Left ventricle myocardium inferior (tissue), 1 donor: ENCODE measurements at places on chromosomes 6 and 20. TPM values are rescaled to one million over a fixed set of nuclear protein-coding genes. Genes with fewer than 3 reads are reported as not detected.

DNA sequence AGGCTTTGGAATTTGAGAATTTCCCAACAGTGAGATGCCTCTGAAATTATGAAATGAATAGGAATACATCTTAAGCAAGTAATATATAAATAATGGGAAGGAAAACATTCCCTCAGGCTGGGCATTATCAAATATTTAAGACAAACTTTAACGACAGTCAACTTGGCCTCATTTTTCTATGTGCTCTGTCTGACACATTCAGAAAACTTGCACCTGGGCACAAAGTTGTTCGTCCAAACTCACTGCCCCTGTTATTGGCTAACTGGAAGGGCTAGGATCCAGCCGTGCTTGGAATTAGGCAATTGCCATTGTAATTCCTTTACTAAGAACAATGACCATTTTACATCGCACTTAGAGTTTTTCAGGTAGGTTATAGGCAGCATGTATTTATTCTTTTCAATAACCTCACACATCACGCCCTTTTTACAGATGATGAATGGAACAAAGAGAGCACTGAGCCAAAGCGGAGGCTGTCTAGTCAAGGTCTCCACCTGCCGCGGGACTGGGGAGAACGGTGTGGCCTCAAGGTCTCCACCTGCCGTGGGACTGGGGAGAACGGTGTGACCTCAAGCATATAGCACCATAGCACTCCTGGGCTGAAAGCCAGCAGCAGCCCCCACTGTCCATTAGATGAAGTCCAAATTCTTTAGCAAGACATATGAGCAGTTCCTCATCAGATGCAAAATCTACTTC, 40.7 kb upstream of the FOXQ1 start:
- no peak for DNase-seq

SIRPD gene
- not detected for total RNA-seq

DNA sequence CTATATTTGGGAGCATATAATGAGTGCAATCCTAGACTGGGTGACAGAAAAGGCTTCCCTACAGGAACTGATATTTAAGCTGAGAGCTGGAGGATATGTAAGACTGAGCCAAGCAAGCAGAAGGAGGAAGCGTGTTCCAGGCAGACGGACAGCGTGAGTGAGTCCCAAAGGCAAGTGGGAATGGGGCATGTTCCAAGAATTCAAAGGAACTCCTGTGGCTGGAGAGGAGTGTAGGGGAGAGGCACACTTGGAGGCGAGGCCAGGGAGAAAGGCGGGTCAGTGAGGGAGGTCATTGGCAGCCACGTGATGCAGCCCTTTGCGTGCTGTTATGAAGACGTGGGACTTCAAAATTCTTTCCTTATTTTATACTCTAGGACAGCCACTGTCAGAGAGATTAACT, 27.9 kb upstream of the SGK1 start:
- DNase-seq: peak; percentile 53

- DNase-seq: peak; percentile 5
These were observed 18.9 kb downstream of the NPEPL1 start for GRCh38 chr20:58711266-58712051.

DNA sequence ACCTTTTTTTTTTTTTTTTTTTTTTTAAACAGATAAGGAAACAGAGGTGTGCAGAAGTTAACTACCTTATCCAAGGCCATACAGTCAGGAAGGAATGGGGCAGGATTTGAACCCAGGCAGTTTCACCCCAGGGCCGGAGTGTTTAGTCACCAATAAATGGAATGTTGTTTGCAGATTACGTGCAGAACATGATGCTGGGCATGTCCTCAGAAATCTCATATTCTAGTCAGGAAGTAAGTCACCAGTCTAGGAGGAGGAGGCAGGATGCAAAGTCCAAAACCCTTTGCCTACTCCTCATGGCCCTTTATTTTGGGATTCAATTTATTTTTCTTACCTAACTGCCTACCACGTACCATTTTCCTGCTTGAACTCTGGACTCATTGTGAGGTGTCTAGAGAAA, 57.1 kb upstream of the LRRC1 start:
- no peak for DNase-seq

- peak; percentile 78 for DNase-seq
These were observed 154.7 kb downstream of the JARID2 start for GRCh38 chr6:15400572-15401004.

- DNase-seq: no peak
These were observed 686 bp downstream of the ZGPAT start for GRCh38 chr20:63708301-63709148.

DNA sequence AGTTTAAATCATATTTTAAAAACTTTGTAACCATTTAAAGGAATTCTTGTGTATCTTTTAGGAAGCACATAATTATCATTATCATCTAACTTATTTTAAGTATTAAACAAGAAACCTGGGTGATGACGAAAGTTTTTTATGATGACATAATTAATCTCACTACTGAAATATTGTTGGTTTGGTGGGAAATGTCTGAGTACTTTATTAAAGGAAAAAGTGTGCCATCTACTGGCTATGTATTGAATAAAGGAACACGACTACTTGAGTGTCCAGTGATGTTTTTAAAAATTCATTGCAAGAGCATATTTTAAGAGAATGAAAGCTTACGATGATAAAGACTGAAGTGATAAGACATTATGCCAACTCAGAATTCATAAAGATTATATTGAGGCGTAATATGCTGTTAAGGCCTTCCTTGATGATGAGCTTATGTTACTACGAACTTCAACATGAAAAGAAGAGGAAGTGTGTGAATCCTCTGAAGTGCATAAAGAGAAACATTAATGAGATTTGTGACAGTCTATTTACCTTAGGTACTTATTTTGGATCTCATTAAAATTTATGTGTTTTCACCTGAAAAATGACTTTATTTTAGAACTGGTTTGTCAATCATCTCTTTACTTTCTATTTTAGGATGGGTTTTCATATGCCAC, 12.0 kb upstream of the TRMT11 start:
- DNase-seq: no peak

- DNase-seq: no peak
These were observed 67.4 kb upstream of the LOC128125822 start for GRCh38 chr6:63504777-63505384.

- no peak for DNase-seq
These were observed 339.0 kb upstream of the ADGRB3 start for GRCh38 chr6:68296126-68296525.

DNA sequence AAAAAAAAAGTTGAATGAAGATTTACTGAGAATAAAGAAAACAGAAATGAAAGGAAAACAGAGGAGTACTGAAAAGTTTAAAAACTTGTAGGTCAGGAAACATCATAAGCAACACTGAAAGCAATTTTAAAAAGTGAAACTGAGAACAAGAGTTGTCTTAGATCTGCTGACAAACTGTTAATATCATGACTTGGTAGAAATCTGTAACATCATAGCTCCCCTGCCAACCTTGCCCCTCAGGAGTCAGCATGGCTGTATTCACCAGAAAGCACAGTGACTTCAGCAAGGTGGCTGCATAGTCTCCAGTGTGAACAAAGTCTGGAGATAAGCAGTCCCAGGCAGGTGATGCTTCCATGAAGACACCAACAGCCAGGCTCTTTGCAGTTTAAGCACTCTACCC, 5.3 kb downstream of the NAA20 start:
- DNase-seq: no peak

TRDN gene
- 453 TPM for total RNA-seq

DNA sequence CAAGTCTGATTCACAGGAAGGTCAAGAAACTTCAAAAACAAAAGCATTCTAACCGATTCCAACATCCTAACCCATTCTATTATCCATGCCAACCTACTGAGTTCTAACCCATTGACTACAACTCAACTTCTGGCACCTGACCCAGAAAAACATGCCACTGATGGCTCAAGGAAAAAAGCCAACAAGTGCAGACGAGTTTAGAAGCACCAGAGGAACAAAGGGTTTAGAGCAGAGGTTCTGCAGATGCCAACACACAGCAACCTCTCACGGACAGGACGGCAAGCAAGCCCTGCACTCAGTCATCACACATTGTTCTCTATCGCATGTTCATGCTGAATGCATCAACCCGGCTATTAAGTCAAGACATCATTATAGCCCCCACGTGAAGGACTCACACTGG, 25.2 kb upstream of the MC3R start:
- no peak for DNase-seq

RIMS4 gene
- 0.11 TPM for total RNA-seq

HTR1B gene
- not detected for total RNA-seq

MOXD1 gene
- total RNA-seq: 3.4 TPM

DNA sequence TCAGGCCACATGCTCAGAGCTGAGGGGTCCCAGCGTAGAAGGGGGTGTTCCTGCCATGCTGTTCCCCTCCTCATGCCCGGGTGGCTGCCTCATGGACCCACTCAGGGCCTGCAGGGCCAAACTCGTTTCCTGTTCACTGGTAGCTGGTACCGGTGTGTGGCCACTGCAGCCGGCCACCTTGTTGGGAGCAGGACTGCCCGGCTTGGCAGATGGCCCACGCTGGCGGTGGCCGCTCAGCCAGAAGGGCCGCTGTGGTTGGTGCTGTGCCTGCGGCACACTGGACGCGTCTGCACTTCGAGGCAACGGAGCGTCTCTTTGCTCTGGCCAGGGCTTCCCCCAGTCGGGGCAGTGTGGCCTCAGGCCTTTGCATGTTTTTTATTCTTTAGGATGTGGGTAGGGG, 10.0 kb upstream of the COL20A1 start:
- no peak for DNase-seq

DNA sequence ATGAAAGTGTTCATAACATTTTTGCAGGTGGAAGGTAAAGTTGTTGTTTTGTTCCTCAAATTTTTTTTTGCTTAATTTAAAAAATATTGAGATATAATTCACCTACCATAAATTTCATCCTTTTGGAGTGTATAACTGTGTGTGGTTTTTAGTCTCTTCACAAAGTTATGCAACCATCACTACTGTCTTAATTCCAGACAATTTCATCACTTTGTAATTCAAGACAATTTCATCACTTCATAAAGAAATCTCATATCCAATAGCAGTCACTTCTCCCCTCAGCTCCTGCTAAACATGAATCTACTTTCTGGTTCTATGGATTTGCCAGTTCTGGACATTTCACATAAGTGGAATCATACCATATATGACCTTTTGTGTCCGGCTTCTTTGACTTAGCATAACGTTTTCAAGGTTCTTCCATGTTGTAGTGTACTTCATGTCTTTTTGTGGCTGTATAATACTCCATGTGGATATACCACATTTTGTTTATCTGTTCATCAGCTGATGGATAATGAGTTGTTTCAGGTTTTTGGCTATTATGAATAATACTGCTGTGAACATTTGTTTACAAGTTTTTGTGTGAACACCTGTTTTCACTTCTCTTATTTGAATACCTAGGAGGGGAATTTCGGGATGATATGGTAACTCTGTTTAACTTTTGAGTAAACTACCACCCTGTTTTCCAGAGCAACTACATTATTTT, 18.8 kb downstream of the ZFAND3 start:
- DNase-seq: no peak
